GM23338 (cell line): ENCODE measurements at places on chromosomes 1 and 21. TPM values are rescaled to one million over a fixed set of nuclear protein-coding genes. Genes with fewer than 3 reads are reported as not detected.

MRPS21 gene
- total RNA-seq, result 51.2 and 51.7 TPM in 2 replicates

AADACL3 gene
- total RNA-seq, result 1.5 and 2.1 TPM in 2 replicates

- peaks cover 18% of the 10 kb centered on the region for H3K4me1 ChIP-seq
- DNase-seq, result no peak
- H3K27ac ChIP-seq, result no peak overlapping the region
- no peaks in the 10 kb centered on the region for H3K27me3 ChIP-seq
- no peak overlapping the region for H3K4me3 ChIP-seq
Observed at GRCh38 chr1:245183429-245183828, 28.6 kb downstream of the KIF26B start.

- H3K27ac ChIP-seq, result no peak overlapping the region
- no peaks in the 10 kb centered on the region for H3K4me1 ChIP-seq
Observed at GRCh38 chr1:47388891-47389238, 27.2 kb upstream of the FOXE3 start.

DNA sequence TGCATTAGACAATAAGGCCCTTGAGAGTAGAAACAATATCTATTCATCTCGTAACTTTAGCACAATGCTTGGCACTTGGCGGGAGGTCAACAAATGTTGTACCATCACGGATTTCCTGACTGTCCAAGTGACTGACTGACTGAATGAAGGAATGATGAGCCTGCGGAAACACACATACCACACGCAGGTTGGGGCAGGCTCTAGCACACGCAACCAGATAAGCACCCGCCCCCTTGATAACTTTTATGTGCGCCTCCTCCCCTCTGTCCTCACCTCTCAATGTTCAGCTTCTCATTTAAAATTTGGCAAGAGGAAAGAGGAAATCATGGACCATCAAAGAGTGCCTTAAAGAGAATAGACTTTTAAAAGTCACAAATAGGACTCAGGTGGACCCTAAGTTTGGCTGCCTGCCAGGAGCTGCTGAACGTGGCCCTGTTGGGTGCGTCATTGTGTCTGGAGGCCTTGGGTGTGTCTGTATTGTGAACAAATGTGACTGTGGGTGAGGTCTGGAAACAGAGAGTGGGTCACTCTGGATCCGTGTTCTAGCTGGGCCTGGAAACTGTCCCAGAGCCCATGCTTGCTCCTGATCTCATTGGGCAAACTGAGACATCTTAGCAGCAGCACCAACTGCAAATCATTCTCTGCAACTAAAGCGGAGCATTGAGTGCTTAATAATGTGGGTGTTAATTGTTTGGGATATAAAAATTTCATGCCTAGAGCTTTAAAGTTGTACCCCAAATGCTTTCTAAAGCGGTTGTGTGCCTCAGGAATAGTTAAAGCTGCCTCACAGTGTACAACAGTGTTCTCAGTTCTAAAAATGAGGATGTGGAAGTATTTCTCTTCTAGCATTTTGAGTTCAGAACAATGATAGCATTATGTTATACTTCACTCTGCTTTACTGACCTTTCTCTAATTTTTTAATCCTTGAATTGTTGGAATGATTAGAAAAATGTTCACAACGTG lies 47.6 kb upstream of the ABCG1 start:
- no peaks in the 10 kb centered on the region for H3K36me3 ChIP-seq
- DNase-seq, result no peak
- H3K4me1 ChIP-seq, result no peaks in the 10 kb centered on the region
- no peak overlapping the region for H3K27ac ChIP-seq

DNA sequence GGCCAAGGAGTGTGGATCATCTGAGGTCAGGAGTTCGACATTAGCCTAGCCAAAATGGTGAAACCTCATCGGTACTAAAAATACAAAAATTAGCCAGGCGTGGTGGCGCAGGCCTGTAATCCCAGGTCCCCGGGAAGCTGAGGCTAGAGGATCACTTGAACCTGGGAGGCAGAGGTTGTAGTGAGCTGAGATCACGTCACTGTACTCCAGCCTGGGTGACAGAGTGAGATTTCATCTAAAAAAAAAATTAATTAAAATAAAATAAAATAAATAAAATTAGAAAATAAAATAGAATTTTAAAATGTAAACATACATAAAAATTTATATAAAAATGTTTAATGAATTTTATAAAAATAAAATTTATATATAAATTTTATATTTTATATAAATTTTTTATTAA lies 5.8 kb upstream of the VPS26C start:
- DNase-seq, result no peak
- no peaks in the 10 kb centered on the region for H3K27me3 ChIP-seq
- H3K27ac ChIP-seq, result no peak overlapping the region
- no peak overlapping the region for H3K4me3 ChIP-seq
- peaks cover 19% of the 10 kb centered on the region for H3K4me1 ChIP-seq

GRCh38 chr1:11354893-11355553 lies 82.0 kb downstream of the UBIAD1 start:
- no peaks in the 10 kb centered on the region for H3K27me3 ChIP-seq
- peak overlapping the region; percentile 87 for H3K27ac ChIP-seq
- peaks cover 58% of the 10 kb centered on the region for H3K4me1 ChIP-seq
- H3K4me3 ChIP-seq, result peak overlapping the region; percentile 43; the same call in 1 of the 2 replicates
